ENCODE measurements at places on chromosomes 3 and 15.

GRCh38 chr15:33354411-33354810 is 43.6 kb downstream of the RYR3 start:
- DNase-seq: no peak

GRCh38 chr15:68301301-68301700 is 23.8 kb downstream of the FEM1B start:
- no peak for DNase-seq

GRCh38 chr3:184598574-184598927 is 37.0 kb downstream of the EPHB3 start:
- no peak for DNase-seq

GRCh38 chr3:78844307-78844706 is 923.5 kb downstream of the ROBO1 start:
- no peak for DNase-seq

DNA sequence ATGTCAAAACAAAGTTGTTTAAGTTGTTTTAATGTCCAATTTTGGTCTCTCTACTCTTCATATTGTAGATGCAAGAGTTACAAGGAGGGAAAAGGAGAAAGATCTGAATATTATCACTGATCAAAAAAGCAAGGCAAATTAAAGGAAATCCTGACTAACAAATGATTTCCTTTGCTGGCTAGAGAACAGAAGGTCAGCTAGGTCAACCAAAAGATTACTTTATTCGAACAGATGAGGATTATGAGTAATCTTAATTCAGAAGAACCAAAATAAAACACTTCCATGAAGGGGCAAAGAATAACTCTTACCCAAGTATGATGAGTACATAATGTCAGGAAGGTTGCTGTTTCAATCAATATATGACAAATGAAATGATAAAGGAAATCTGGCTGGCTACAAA is 33.8 kb downstream of the CPNE4 start:
- no peak for DNase-seq

DNA sequence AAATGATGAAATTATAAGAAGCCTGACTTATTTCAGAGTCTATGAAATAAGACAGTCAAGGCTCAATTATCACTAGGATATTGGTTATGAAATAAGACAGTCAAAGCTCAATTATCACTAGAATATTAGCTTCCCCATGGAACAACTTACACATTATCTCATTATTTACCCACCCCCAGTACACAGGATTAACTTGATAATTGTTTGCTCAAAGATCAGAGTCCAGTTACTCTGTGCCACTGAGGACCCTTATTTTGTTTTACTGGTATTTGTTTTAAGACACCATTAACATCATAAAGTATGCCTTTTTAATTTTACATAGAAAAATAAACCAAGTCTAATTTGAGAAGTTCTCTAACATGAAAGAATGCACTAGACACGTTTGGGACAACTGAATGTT is 225.4 kb downstream of the SI start:
- no peak for DNase-seq

- DNase-seq: no peak
Observed at GRCh38 chr15:81511138-81511537, 137.1 kb upstream of the TMC3 start.
